ENCODE measurements at places on chromosomes 6 and 20.

DNA sequence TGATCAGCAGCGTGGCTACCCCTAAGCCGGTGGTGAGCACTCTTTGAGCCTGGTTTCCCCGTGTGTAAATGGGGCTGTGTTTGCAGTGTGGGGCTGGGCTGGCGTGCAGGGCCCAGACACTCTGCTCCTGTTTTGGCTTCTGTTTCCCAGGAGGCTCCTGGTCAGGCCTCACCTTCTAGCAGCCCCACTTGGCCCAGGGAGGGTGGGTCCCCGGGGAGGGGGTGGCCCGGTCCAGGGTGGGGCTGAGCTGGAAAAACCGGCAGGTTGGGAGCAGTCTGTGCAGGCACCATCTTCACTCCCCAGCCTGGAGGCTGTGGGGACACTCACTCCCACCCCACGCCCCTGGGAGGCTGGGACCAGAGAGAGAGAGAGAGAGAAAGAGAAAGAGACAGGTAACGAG, 25.3 kb downstream of the CEBPB start:
- no peak overlapping the region for H3K4me3 ChIP-seq
- DNase-seq = no peak
- H3K27me3 ChIP-seq = no peaks in the 10 kb centered on the region
- H3K36me3 ChIP-seq = no peaks in the 10 kb centered on the region
- H3K27ac ChIP-seq = no peak overlapping the region

DNA sequence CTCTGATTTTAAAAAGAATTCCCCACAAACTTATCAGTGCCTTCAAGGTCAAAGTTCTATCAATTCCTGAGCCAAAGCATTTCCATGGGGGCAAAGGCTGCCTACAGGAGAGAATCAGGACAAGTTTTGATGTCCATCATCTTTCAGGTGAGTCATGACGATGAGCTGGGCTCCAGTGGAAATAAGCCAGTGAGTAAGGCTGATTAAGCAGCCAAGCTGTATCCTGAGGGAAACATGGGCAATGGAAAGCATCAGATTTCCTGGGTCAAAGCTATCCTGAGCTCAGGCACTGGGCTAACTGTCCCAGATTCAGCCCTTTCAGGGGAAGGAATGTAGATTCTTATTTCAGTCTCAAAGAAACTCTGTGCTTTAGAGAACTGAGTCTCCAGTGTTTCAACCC, 377.4 kb downstream of the CD109 start:
- no peak overlapping the region for H3K4me3 ChIP-seq
- H3K36me3 ChIP-seq = no peaks in the 10 kb centered on the region

GRCh38 chr20:62039738-62040137, 25.9 kb downstream of the TAF4 start:
- H3K27ac ChIP-seq = no peak overlapping the region
- H3K4me1 ChIP-seq = peaks cover 15% of the 10 kb centered on the region
- no peak for DNase-seq
- no peaks in the 10 kb centered on the region for H3K27me3 ChIP-seq
- no peak overlapping the region for H3K4me3 ChIP-seq
- no peaks in the 10 kb centered on the region for H3K36me3 ChIP-seq

DNA sequence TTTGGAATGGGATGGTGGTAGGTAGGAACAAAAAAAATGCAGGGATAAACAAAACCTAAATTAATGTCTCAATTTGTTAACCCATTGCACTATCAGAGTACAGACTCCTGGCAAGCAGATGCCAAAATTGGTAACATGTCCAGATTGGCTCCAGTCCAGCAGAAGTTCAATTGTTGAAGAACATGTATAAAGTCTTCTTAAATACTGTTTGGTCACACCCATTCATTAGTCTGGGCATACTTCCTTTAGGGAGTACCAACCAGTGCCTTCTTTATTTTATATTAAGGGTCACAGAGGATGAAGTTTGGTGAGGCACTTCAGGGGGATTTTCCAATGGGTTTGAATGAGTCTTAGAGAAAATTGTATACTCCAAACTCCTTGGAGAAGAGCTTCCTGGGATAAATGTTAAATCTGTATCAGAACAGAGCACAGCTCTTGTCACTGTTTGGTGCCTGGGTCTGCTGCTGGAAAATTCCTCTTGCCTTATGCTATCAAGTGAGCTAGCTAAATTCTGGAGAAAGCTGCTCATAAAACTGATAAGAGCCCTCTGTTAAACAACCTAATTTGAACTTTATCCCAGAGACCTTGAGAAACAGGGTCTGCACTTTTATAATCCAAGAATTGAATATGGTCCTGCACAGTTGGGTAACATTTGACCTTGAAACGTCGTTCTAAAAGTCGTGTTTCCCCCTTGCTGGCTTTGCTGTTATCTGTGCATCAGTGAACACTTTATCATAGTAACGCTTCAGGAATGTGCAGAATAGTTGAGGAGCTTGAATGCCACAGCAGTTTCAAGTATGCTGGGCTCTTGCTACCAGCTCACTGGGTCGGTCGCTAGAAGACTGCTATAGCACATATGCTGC, 334.1 kb upstream of the CITED2 start:
- H3K4me1 ChIP-seq = peaks cover 16% of the 10 kb centered on the region
- H3K27ac ChIP-seq = no peak overlapping the region
- no peak overlapping the region for H3K4me3 ChIP-seq
- peak; percentile 52 for DNase-seq

DNA sequence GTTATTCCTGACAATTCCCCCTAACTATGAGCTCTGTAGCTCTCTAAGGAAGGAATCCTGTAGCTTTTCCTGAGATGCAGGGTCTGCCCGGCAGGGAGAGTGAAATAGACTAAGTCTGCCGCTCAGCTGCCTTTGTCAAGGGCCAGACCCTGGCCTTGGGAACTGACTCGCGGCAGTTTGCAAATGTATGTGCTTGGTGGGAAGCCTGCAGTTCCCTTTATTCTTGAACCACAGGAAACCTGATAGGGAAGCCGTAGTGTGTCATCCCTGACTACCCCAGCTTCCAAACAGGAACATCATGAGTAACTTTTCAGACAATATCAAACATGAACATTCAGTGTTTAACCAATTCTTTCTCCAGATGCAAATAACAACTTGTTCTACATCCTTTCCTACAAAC, 78.7 kb upstream of the IFNGR1 start:
- no peak overlapping the region for H3K4me3 ChIP-seq
- no peaks in the 10 kb centered on the region for H3K4me1 ChIP-seq
- no peak overlapping the region for H3K27ac ChIP-seq

- DNase-seq = no peak
- no peak overlapping the region for H3K27ac ChIP-seq
- H3K27me3 ChIP-seq = no peaks in the 10 kb centered on the region
- no peak overlapping the region for H3K4me3 ChIP-seq
Observed at GRCh38 chr20:33971147-33971975, 22.4 kb upstream of the RALY start.

DNA sequence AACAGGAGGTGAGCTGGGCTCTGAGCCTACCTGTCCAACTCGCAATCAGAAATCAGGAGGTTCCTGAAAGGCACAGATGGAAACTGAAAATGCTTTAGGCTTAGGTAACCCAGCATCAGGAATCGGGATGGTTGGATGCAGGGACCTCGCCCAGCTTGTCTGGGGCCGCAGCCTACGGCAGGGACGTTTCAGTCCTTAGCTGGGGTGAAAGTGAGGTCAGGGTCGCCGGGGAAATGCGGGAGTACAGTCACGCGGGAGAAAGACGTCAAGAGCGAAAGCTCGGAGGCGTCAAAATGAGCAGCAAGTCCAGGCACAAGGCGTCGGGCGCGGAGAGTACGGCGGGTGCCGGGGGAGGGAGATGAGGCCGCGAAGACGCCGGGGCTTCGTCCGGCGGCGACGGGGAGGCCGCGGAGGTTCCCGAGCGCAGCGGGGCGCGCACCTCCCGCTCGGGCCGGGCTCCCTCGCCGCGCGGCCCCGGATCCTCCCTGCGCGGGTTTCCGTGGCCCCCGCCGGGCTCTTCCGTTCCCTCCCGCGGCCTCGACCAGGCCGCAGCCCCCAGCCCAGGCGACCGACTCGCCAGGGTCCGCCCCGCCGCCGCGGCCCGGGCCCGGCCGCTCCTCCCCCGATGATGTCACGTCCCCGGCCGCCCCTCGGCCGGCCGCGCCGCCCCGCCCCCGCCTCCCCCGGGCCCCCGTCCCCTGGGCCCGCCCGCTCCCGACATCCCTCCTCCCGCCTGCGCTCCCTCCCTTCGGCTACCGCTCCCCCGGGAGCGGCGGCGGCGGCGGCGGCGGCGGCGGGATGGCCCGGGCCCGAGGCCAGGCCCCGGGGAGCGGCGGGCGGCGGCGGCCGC, at the start of gene EBF4:
Gene EBF4 (plus strand): TSS at position 745 of the 850 bp plus-strand sequence. CDS start 866 bp downstream, outside the sequence.
- no peak within 1 kb of the TSS for H3K27ac ChIP-seq
- H3K4me3 ChIP-seq = peak within 1 kb of the TSS; percentile 32
- no peak for DNase-seq
- H3K36me3 ChIP-seq = no peaks in the 10 kb centered on the region

DNA sequence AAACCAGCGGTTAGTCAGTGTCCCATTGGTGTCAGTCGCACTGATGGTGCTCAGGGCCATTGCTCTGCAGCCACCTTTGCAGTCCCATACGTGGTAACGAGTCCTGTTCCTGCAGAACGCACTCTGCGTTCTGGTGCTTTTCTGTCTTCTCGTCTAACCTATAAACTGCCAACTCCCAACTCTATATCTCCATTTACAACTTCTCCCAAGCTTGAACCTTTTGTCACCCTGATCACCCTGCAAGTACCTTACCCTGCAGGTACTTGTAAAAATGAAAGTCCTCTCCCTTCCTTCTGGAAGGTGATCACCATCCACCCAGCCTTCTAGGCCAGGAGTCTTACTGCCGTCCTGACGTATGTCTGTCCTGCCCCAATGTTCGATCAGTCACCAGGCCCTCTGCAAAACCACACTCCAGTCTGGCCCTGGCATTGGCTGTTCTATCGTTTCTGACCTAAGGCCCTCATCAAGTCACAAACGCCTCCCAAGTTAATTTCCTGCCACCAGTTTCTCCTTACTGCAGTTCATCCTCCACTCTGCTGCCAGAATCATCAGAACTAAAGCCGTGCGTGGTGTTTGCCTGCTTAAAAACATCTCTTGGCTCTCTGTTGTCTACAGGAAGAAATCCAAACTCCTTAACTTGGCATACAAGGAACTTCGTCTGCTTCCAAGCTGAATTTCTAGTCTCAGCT, 7.9 kb downstream of the RREB1 start:
- no peak for DNase-seq
- H3K36me3 ChIP-seq = no peaks in the 10 kb centered on the region
- peaks cover 60% of the 10 kb centered on the region for H3K4me1 ChIP-seq
- no peak overlapping the region for H3K4me3 ChIP-seq

DNA sequence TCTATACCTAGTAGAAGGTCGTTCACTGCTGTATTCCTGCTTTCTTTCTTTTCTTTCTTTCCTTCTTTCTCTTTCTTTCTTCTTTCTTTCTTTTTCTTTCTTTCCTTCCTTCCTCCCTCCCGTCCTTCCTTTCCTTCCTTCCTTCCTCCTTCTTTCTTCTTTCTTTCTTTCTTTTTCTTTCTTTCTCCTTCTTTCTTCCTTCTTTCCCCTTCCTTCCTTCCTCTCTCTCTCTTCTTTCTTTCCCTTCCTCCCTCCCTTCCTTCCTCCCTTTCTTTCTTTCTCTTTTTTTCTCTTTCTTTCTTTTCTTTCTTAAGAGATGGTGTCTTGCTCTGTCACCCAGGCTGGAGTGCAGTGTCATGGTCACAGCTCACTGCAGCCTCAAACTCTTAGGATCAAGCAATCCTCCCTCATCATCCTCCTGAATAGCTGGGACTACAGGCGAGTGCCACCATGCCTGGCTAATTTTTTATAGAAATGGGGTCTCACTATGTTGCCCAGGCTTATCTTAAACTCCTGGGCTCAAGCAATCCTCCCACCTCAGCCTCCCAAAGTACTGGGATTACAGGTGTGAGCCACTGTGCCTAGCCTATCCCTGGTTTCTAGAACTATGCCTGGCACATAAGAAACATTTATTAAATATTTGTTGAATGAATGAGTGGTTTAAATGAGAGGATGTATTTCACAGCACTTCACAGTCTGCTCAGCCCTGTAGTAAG, 2.6 kb upstream of the DNPH1 start:
- no peak overlapping the region for H3K4me3 ChIP-seq
- DNase-seq = no peak
- no peaks in the 10 kb centered on the region for H3K36me3 ChIP-seq

GRCh38 chr6:16320533-16321340, 82.3 kb downstream of the GMPR start:
- H3K36me3 ChIP-seq = no peaks in the 10 kb centered on the region
- H3K27ac ChIP-seq = peak overlapping the region; percentile 72
- no peak for DNase-seq
- peaks cover 54% of the 10 kb centered on the region for H3K4me1 ChIP-seq
- H3K4me3 ChIP-seq = peak overlapping the region; percentile 27
- no peaks in the 10 kb centered on the region for H3K27me3 ChIP-seq

GRCh38 chr6:10449751-10450150, 34.9 kb upstream of the TFAP2A start:
- H3K36me3 ChIP-seq = no peaks in the 10 kb centered on the region
- H3K4me1 ChIP-seq = no peaks in the 10 kb centered on the region
- no peak overlapping the region for H3K27ac ChIP-seq
- no peak for DNase-seq
- no peaks in the 10 kb centered on the region for H3K27me3 ChIP-seq

- no peaks in the 10 kb centered on the region for H3K36me3 ChIP-seq
- no peak overlapping the region for H3K4me3 ChIP-seq
Observed at GRCh38 chr6:166389119-166389518, 6.4 kb upstream of the MPC1 start.

GRCh38 chr20:25037288-25038102, 20.4 kb downstream of the ACSS1 start:
- H3K27me3 ChIP-seq = no peaks in the 10 kb centered on the region
- H3K4me3 ChIP-seq = no peak overlapping the region
- H3K27ac ChIP-seq = peak overlapping the region; percentile 18
- DNase-seq = no peak

- H3K36me3 ChIP-seq = peaks cover 23% of the 10 kb centered on the region
- no peak for DNase-seq
- H3K27ac ChIP-seq = no peak overlapping the region
- no peaks in the 10 kb centered on the region for H3K27me3 ChIP-seq
- no peak overlapping the region for H3K4me3 ChIP-seq
Observed at GRCh38 chr6:3272911-3273547, 14.3 kb downstream of the PSMG4 start.

DNA sequence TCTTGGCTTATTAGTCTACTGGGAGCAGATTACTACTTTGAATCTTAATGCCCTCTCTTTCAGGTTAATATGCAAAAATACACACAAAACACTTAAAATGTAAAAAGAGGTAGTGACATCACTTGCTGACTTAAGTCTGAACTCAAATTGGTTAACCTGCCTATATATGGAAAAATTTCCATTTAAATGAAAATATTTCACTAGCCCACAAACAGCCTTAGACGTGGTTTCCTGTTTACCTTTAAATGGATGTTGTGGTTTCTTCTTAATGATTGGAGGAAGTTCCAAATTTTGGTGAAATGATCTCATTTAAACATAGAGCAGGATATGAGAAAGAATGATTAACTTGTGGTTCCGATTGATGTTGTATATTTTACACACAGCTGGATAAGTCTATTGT, 553.7 kb downstream of the CD109 start:
- no peaks in the 10 kb centered on the region for H3K36me3 ChIP-seq
- peaks cover 31% of the 10 kb centered on the region for H3K4me1 ChIP-seq
- H3K27me3 ChIP-seq = no peaks in the 10 kb centered on the region

Measured in A673 (cell line).